ENCODE measurements at places on chromosomes 2 and 18. TPM values are rescaled to one million over a fixed set of nuclear protein-coding genes. Genes with fewer than 3 reads are reported as not detected.

Gene IL1RN
- not detected for total RNA-seq

Gene SULT1C4
- 20.2 TPM for total RNA-seq

Gene TUBB8B
- not detected for total RNA-seq

Gene RGPD3
- 0.05 TPM for total RNA-seq

Gene GALNT14
- total RNA-seq, result 10.4 TPM

Gene CDH2
- total RNA-seq, result 104 TPM

All from glomerular endothelial cell (primary cell).